ENCODE measurements at places on chromosomes 4 and X.

DNA sequence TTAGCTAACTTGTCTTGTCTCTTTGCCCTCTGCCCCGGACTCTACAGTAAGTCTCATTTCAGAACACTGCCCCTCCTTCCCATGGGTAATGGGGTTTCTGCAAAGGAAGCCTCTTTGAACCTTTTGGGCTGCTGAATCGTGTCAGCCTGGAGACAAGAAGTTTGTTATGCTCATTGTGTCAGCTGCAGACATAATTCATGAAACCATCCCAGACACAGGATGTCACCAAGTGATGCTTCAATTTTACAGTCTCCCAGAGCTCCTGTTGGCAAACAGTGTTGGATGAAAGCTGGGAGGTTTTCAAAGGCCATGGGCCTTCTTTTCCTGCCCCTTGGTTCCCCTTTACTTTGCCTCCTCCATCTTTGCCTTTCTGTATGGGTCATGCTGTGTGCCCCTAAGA, 223.1 kb upstream of the TAPT1 start:
- no peak for DNase-seq

- no peak for DNase-seq
These were observed 263.3 kb upstream of the CLNK start for GRCh38 chr4:10947898-10948297.

DNA sequence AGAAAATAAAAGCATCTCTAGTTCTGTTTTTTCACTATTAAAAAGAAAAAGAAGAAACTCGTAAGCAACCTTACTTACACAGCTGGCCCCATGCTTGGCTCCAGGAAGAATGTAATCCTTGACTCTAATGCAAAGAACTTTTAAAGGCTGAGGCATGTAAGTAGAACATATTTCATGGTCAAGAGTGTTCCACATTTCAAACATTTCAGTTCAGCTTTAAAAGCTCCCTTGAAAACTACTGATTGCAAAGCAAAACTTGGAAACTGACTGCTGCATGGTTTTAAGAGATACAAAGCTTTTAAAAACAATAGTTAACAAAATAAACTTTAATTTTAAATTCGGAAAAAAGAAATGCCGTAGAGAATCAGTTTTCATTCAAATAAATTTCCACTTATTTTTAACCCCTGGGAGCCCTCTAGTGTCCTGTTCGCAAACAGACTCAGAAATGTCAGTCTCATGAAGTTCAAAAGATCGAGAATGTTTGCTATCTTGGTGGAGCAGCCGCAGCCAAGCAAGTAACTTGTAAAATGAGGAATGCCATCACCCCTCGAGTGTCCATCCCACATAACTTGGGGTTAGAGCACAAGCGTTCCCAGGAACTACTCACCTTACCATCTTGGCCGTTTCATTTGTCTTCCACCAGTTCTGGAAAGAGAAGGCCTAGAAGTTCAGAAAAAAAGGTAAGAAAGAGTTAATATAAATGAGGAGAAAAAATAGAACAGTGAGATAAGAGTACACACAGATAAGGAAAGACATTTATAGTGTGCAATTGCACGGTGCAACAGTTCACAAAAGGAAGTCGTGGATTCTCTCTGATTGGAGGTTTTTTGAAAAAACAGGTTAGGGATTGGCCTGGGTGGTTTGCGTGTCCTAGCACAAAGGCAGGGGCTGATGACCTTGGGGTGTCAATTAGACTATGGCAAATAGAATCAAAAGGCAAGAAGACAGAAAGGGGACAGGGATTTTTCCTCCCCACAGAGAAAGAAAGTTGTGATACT, at the start of gene GASK1B:
Gene GASK1B (minus strand): TSS at position 765 of the 998 bp plus-strand sequence. CDS start 1,650 bp downstream, outside the sequence.
- DNase-seq, result peak; percentile 40

DNA sequence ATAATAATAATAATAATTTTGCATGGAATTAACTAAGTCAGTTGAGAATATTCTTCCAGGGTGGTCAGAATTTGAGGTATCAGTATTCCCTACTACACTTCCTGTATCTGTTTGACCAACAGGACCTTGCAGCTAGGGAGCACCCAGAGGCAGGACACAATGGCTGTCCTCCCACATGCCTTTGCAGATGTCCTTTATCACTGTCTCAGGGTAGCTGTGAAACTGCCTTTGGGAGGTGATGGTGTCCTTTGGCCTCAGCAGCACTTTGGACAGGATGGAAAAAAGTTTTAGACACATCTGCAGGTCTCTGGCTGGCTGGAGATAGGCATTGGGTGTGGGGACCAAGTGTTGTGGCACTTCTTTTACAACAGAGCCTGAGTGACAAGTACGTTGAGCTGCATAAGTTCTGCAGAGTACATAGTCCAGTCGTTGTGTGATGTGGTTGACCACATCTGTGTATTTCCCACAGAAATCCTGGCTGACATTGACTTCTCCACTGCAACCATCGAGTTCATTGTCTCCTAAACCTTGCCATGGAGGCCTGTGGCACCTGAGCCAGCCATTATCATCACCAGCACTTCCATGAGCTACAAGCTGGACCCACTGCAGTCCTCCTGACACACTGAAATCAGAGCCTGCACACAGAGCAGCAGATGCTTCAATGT, 19.1 kb upstream of the UBA6 start:
- no peak for DNase-seq

DNA sequence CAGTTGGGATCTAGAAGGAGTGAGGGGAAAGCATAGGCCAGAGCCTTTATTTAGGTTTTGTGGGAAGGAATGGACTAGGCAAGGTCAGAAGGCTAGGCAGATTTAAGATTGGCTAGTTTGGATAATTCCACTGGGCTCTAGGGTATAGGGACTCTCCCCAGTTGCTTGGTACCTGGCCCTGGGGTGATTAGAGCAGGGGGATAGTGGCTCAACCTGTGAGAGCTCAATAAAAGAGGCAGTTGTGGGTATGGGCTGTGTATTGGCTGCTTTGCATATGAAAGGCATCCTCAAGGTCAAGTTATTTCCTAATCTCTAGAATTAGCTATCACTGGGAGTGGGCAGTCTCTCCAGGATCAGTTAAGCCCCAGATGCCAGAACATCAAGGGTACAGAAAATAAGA, 61.3 kb downstream of the ZNF81 start:
- DNase-seq, result no peak

GRCh38 chr4:65617416-65617815, 52.9 kb downstream of the EPHA5 start:
- DNase-seq, result no peak

- DNase-seq, result no peak
These were observed 949.6 kb upstream of the PRKX start for GRCh38 chrX:4663085-4663484.

- DNase-seq, result peak; percentile 4
These were observed 966 bp downstream of the PDGFC start for GRCh38 chr4:156970501-156971164.

DNA sequence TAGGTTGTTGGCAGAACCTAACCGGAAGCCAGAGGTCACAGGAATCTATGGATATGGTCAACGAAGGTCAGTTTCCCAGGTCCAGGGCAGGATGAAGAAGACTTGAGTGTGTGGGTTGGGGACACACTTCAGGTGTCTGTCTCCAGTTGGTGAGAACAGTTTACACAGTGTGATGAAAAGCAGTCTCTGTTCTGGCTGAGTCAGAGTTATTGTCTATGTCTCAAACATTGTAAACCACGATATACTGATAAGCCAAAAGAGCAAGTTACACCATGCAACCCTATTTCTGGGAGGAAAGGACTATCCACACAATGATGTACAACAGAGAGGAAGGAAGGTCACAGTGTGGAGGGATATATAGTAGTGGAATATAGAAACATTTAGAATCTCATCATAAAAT, 187.1 kb upstream of the C1QTNF7 start:
- no peak for DNase-seq

GRCh38 chr4:54256491-54257486, 27.7 kb downstream of the PDGFRA start:
- DNase-seq, result no peak

GRCh38 chr4:7427361-7427760, 7.4 kb downstream of the PSAPL1 start:
- no peak for DNase-seq

- DNase-seq, result no peak
These were observed 57.0 kb upstream of the TBC1D14 start for GRCh38 chr4:6852582-6852981.

GRCh38 chr4:142347241-142347640, 498.9 kb downstream of the INPP4B start:
- no peak for DNase-seq

- DNase-seq, result no peak
These were observed 105.9 kb upstream of the ZFP42 start for GRCh38 chr4:187889651-187890050.

DNA sequence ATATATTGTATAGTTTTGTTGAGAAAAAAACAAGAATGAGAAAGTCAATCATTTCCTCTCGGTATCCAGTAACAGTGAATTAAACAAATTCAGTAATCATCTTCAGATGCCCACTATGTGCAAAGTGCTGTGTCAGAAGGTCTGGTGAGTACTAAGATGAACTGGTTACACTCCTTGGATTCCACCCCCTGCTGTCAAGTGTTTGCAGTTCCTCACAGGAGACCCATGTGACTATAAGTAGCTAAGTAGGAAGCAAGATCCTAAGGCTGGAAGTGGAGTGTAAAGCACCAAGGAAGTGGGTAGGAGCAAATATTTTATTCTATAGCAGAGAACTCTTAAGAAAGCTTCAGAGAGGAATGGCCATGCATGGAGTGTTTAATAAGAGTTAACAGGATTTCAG, 73.6 kb downstream of the SNX25 start:
- no peak for DNase-seq

- DNase-seq, result no peak
These were observed 14.7 kb downstream of the GAK start for GRCh38 chr4:917466-917865.

DNA sequence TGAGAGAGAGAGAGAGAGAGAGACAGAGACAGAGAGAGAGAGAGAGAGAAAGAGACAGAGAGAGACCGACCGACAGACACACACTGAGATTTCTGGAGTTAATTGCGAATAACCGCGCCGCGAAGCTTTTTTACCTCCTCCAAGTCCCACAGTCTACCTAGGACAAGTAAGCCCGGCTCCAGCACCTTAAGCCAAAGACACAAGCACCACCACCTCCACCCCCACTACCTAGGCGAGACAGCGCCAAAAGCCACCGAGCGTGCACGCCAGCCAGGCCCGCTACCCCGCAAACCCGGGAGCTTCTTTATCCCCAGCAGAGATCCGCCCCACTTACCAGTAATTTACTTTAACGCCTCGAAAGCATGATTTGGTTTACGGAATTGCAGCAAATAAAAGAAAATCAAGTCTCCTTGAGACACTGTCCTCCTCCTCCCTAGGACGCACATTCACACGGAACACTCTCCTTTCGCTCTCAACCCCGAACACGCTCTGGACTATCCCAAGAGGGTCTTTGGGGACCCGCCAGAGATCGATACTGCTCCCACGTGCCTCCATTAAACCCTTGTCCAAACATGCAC, 649.6 kb upstream of the DIPK2B start:
- DNase-seq, result peak; percentile 34

DNA sequence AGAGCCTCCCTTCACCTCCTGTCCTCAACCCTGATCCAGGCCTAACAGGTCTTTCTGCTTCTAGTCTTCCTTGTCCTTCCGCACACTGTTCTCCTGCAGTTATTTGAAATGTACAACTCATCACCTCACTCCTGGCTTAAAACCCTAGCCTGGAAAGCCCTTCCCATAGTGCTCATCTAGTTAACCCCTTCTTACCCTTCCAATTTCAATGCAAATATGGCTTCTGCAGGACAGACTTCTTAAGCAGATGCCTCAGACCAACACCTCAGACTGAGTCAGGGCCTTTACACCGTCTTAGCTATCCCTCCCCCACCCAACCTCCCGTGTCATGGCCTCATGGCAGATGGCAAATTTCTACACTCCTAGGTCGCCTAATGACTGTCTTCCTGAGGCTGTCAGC, 130.4 kb downstream of the BCOR start:
- peak; percentile 48 for DNase-seq

- no peak for DNase-seq
These were observed 105.6 kb downstream of the AMELX start for GRCh38 chrX:11398785-11399184.

DNA sequence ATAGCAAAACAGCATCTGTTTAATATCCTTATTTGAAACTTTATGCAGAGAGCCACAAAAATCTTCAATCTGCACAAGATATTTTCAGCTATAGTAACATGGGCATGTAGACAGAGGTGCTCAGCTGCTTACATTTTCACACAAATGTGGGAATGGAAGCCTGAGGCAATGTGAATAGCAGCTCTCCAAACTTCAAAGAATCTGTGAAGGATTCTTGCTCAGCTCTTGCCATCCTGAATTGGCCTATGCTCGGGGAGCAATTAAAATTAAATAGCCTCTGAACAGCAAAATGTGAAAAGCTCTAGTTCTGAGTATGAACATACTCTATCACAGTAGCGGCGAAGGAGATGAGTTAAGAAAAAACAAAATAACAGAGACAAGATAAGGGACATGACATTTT, 1523.8 kb downstream of the PCDH7 start:
- no peak for DNase-seq
